ENCODE measurements at places on chromosomes 5 and 9.

DNA sequence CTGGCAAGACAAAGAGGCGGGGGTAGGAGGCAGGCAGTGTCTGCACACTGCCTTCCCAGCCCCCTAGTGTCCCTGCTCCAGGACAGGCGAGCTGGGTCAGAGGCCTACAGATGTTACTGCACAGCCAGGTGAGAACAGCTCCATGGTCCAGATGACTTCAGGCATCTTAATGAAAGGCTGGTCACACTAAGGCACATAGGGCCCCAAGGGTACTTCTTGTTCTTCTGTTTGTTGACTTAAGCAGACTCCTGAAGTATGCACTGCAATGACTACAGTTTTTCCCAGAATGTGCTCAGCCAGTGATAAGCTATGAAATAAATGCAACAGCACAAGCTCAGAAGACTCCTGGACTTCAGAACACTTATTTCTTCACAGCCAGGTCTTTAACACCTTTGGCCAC, 27.4 kb downstream of the ATPSCKMT start:
- DNase-seq = no peak

DNA sequence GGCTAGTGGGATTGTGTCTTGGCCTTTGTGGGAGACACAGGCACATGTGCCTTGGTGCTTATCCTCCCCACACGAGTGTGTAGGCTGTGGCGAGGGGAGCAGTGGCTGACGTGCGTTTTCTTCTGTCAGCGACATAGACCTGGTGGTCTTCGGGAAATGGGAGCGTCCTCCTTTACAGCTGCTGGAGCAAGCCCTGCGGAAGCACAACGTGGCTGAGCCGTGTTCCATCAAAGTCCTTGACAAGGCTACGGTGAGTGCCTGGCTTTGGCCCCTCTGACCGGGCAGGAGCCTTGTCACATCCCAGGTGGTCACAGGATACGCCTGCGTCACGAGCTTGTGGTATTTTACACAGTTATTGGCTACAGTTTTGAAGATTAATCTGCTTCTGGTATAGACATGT, 26.4 kb downstream of the TENT4A start:
- no peak for DNase-seq

DNA sequence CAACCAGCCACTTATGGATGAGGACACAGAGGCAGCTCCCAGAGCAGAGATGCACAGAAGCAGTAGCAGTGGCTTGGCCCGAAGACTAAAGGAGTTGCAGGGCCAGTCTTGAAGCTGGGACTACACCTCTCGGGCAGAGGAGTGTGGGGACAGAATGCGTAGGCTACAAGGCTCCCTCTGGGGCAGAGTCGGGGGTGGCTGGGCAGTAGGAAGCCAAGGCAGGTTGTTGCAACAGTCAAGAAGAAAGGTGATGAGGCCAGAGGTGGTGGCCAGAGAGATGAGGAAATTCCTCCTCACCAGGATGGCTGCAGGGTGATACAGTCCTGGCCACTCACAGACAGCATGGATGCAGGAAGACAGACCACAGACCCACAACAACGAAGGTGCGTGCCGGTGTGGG, 4.9 kb upstream of the N4BP3 start:
- no peak for DNase-seq

- DNase-seq = no peak
Measured at GRCh38 chr5:134188092-134188491, 11.3 kb upstream of the SKP1 start.

GRCh38 chr5:174741352-174741751, 17.0 kb downstream of the MSX2 start:
- no peak for DNase-seq

DNA sequence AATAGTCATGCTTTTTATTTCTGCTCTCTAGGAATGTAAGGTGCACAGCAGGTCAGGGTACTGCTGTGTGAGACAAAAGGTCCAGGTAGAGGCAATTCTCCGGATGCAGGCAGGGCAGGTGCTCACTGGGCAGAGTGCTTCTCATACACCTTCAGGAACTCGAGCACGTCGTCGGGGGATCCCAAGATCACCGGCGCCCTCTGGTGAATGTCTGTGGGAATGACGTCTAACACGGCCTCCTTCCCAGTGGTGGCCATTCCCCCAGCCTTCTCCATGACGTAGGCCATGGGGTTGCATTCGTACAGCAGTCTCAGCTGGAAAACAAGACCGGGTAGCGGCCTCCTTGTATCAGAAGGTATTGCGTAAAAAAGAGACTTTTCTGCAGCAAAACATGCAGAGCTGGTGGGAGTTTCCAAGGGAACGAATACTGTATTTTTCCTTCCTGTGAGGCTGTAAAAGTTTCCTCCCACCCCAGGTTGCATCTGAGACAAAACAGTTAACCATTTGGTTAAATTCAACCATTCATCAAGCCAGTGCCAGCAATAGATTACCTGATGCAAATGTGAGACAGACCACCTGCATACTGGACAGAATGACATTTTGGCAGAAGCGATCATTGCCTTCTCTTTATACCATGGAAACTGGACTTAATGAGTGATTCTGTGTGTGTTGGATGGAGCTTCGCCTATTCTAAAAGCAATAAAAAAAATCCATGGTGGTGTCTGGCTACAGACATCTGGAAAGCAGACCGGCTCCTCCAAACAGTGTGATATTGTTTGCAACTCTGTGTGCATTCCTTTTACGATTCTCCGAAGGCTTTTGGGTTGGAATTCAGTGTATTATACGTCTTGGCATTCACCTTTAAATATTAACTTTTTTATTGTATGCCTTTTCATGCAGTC, 9.9 kb upstream of the FBP2 start:
- DNase-seq = peak; percentile 49

DNA sequence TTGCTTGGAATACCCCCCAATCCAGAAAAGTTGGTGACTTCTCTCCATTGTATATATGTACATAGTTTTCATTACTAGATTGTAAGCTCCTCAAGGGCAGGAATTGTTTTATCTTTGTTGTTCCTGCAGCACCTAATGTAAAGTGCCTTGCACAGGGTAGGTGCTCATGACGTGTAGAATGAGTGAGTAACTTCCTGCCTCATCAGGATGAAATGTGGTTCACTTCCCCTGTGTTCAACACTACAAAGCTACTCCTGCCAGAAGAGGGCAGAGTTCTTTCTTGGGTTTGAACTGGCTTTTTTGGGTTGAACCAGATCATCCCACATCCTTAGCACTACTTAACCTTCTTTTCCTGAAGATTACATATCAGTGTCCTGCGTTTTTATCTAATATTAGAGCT, 23.9 kb downstream of the GTF3C4 start:
- DNase-seq = peak; percentile 54

- no peak for DNase-seq
Measured at GRCh38 chr5:66223637-66224036, 79.5 kb downstream of the SREK1 start.

DNA sequence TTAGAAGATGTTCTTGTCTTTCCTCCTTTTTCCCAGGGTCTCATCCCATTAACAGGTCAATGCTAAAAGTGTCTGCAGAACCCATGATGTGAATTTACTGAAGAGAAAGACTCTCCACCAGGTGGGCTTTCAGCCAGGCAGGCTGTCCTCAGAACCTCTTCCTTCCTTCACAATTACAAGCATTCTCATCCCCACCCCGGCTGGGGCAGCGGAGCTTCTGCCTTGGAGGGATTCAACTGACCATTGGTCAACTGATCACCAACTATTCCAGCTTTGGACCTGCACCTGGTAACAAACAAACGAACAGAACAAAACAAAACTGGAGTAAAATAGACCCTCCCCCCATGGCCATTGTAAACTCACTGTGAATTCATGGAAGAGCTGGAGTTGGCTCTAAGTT, 12.6 kb downstream of the IL9 start:
- DNase-seq = no peak

DNA sequence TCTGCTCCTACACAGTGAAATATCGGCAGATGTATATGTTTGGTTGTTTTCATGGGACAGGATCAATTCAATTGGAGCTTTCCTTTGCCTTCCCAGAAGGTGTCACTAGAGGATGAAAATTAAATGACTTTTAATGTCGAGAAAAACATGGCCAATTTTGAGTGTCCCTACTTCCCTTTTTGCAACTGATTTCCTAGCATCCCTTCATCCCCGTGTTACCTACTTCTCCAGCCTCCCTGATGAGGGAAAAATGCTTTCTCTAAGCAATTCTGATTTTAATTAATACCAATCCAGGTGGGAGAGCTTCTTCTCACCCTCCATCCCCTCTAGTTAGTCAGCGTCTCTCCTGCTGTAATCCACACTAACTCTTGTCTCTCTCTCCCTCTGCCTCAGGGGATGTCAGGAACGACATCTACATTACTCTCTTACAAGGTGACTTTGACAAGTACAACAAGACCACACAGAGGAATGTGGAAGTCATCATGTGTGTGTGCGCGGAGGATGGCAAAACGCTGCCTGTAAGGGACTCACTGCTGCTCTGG, 64.9 kb downstream of the DOCK2 start:
- DNase-seq = peak; percentile 16

- no peak for DNase-seq
Measured at GRCh38 chr9:132937463-132937901, 6.9 kb downstream of the TSC1 start.

DNA sequence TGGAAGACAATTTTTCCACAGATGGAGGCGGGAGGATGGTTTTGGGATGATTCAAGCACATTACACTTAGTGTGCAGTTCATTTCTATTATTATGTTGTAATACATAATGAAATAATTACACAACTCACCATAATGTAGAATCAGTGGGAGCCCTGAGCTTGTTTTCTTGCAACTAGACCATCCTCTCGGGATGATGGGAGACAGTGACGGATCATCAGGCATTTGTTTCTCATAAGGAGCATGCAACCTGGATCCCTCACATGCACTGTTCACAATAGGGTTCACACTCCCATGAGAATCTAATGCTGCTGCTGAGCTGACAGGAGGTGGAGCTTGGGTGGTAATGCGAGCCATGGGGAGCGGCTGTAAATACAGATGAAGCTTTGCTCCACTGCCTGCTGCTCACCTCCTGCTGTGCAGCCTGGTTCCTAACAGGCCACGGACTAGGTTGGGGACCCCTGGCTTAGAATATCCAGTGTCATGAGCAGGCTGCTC, 1.6 kb downstream of the STKLD1 start:
- DNase-seq = no peak

- no peak for DNase-seq
Measured at GRCh38 chr9:135580664-135581380, 19.3 kb downstream of the PAEP start.

- DNase-seq = no peak
Measured at GRCh38 chr9:37342895-37343294, 79.6 kb upstream of the GRHPR start.

DNA sequence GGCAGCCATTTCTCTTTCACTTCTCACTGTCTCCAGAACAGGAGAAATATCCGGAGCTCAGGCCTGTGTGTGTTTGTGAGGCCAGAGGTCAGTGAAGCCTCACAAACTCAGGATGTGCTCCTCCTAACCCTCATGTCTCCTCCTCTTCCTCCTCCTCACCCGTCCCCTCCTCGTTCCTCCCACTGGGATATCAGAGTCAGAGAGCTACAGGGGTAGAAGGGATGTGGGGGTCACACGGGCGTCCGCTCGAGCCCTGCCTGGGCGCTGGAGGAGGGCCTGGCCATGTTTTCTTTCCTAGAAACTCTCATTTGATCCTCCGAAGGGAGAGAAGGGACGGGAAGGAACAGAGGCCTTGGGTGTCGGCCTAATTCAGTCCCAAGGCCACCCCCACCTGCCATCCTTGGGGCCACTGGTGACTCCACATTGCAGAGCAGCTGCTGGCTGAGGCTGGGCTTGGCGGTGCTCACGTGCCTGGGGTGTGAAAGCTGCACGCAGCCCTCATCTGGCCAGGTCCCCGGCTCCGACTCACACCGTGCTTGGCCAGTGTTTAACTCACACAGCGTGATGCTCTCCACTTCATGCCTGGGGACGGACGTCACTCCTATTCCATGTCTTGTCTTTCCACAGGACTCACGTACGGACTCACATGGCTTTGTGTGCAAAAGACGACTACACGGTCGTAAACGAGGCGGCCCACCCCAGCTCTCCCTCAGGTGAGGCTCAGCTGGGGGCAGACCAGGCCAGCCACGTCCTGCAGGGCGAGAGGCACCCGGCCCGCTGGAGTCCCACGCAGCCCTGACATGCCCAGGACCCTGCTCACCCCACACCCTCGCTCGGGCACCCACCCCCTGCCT, 22.6 kb upstream of the SLC6A19 start:
- no peak for DNase-seq

DNA sequence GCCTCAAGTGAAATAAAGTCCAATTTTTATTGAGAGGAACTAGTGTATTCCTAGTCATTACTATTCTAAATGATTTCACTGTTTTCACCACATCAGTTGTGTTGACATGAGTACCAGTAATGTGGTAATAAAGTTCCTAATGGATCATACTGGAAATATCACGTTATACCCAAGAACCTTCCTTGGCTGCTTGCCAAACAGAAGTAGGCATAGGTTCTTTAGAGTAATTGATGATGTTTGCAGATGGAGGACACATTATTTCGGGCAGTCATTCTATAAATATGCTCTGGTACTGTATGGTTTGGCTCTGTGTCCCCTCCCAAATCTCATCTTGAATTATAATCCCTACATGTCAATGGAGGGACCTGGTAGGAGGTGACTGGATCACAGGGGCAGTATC, 15.1 kb downstream of the SNCAIP start:
- DNase-seq = no peak

GRCh38 chr9:70936536-70936935, 184.9 kb downstream of the TRPM3 start:
- no peak for DNase-seq
